CD4-positive, alpha-beta T cell treated with Interleukin-15 for 4 hours (primary cell): ENCODE measurements at places on chromosomes 3 and 15.

- DNase-seq = no peak
Measured at GRCh38 chr3:25542492-25543039, 114.5 kb downstream of the RARB start.

DNA sequence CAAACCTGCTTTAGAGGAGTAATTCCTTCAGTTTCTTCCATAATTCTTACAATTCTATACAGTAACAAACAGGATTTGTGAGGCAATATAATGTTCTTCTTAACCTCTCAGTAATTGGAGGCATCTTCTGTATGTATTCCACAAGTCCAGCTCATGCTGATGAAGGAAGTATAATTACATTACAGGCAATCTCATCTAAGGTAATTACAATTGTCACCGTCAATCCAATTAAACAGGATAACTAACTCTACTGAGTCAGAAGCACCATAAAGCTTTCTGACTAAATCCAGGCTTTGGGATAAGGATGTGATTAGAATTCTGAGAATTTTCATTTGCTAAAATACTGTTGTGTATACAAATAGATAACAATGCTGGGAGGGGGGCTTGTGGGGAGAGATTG lies 115.2 kb upstream of the SEMA6D start:
- no peak for DNase-seq

GRCh38 chr15:99514306-99514705 lies 51.5 kb upstream of the MEF2A start:
- DNase-seq = no peak

DNA sequence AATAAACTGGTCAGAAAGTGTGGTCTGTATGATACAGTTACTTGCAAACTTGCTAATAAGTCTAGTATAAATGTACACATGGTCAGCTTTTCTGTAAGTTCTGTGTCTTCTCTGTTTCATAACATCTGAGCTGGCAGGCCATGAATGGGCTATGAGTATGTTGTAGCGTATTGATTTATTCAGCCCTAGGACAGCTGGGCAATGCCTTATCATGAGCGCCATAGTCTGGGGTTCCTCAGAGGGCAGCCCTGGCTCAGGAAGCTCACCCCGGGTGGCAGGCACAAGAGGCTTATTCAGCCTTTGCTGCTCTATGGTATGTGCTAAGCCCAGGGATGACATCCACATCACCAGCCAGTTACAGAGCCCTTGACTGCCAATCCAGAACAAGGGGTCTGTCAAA lies 50.7 kb upstream of the CCR2 start:
- DNase-seq = no peak

DNA sequence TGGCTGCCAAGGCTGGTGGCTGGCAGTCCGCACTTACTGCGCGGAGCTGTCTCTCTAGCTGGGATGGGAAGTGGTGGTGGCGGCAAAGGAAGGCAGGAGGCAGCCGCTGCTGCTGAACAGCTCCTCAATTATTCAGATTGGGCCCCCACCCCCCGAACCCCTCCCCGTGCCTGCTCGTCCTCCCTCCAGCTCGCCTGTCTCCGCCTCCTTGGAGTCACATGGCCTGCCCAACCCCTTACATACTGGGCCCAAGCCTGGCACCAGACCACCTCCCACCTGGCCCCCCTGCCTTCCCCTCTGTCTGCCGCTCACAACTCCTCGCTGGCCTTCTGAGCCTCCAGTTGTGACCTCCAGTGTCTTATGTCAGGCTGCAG lies at the start of gene SLC7A14:
TSS of gene SLC7A14 (minus strand) at position 139 of the 374 bp plus-strand sequence. CDS start 59,139 bp downstream, outside the sequence.
- no peak for DNase-seq

- no peak for DNase-seq
Measured at GRCh38 chr15:40853241-40853890, 9.5 kb downstream of the SPINT1 start.

DNA sequence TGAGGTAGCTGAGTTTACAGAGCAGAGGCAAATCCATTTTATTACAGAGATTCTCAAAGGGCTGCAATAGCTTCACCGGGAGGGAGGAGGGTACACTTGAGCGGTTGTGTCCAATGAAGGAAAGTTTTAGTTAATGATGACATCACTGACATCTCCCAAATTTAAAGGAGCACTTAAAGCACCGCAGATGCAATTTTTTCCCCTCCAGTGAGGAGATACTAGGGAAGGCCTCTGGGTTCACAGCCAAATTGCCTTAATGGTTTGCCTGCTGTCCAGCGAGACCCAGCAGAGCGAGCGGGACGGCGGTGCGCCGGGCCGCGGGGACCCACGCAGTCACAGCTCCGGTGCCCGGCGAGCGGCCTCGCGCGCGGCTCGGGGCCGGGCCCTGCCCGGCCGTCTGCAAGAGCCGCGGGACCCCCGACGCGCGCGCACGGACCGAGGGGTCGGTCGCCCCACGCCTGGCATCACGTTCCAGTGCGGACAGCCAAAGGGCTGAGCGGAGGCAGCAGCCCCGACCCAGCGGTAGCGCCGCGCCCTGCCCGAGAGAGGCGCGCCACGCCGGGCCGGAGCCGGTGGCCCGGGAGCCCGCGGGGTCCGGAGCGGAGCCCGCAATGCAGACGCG lies 160.5 kb upstream of the CHRNA7 start:
- DNase-seq = no peak

DNA sequence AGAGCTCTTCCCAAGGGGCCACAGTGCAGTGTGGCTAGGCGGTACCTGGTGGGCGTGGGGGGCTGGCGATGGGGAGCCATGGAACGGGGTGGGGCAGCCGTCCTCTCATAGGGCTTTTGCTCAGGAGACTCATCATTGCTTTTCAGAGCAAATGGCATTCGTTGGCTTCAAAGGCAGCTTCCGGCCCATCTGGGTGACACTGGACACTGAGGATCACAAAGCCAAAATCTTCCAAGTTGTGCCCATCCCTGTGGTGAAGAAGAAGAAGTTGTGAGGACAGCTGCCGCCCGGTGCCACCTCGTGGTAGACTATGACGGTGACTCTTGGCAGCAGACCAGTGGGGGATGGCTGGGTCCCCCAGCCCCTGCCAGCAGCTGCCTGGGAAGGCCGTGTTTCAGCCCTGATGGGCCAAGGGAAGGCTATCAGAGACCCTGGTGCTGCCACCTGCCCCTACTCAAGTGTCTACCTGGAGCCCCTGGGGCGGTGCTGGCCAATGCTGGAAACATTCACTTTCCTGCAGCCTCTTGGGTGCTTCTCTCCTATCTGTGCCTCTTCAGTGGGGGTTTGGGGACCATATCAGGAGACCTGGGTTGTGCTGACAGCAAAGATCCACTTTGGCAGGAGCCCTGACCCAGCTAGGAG lies 40.8 kb downstream of the MESD start:
- no peak for DNase-seq

- no peak for DNase-seq
Measured at GRCh38 chr3:36488077-36488789, 107.9 kb downstream of the STAC start.

DNA sequence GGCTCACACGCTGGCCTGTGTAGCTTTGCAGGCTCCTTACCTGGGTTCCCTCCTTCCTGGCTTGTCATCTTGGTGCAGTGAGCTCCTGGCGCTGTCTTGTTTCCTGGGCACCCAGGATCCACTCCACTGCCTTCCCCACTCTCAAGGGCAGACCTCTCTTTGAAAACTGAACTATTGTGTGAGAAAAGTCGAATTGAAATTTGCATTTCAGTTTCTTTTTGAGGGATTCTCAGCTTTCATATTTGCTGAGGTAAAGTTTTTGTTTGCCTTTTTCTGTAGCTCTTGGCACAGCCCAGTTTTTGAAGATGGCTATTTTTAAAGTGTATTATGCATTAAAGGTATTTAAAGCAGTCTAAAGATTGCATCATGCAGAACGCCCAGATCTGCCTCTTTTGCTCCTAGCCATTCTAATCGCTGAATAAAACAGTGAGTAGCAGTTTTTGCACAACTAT lies 70.1 kb downstream of the CCK start:
- DNase-seq = no peak

DNA sequence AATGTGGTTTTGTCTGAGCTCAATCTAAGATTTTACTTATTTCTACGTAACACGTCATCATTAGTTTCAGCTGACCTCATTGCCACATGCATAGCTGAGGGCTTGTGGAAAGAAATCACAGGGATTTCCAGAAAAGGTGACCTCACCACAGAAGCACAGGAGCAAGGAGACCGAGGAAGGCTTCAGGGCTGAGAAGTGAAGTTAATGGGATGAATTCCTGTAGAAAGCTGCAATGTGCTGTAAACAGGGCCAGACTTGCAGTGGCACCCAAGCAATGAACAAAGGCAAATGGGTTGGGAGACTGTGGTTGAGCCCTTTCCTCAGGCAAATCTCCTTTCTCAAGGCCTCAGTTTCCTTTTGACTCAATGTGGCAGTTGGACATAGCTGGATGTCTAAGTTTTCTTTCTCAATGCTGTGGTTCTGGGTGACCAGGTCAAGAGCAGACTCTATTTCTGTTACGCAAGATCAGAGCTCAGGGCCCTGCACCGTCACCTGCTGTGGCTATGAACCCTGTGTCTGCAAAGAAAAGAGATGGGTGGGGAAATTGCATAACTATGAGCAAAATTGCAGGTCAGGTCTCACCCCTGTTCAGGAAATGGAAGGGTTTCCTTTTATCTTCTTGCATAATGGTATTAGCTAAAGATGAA lies 252.2 kb upstream of the TBL1XR1 start:
- peak; percentile 27 for DNase-seq

GRCh38 chr3:114446600-114446999 lies 152.8 kb downstream of the TIGIT start:
- no peak for DNase-seq

- DNase-seq = no peak
Measured at GRCh38 chr15:63277893-63278456, 570 bp downstream of the APH1B start.
